ENCODE measurements at places on chromosomes 11 and 22.

DNA sequence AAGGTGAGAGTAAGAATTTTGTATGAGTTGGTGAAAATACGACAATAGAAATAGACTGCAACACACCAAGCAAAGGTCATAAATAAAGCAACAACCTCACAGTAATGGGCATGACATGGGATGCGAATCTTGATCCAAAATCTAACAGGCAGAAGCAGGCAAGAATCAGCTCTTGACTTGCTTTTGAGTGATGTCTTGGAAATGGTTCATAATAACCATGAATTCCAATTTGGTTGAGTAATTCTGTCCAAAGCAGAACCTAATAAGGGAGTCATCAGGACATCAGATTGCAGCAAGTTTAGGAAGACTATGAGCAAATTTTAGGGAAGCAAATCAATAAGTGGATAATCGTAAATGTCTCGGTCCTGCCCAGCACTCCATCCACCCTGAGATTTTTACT, 224.0 kb upstream of the ISX start:
- DNase-seq = no peak

GRCh38 chr11:66218036-66218435, 50.4 kb upstream of the RAB1B start:
- no peak for DNase-seq

DNA sequence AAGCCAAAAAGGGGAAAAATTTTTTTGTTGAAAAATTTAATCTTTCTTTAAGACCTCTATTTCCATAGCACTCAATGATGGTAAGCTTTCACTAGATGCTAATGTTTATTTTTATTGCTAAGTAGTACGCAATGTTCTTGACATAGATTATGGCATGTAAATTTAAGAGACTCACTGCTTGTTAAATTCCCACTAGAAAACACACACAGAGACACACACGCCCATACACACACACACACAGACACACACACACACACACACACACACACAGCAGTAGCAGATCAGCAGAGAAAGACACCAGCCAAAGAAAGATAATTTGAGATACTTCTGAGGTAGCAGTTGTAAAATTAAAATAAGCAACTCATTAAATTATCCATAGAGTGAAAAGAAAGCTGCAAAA, 16.0 kb upstream of the BDNF start:
- DNase-seq = no peak

- no peak for DNase-seq
These were observed 70.8 kb upstream of the MYOD1 start for GRCh38 chr11:17648528-17648927.

- DNase-seq = no peak
These were observed 29.1 kb upstream of the LMO2 start for GRCh38 chr11:33920838-33921613.

DNA sequence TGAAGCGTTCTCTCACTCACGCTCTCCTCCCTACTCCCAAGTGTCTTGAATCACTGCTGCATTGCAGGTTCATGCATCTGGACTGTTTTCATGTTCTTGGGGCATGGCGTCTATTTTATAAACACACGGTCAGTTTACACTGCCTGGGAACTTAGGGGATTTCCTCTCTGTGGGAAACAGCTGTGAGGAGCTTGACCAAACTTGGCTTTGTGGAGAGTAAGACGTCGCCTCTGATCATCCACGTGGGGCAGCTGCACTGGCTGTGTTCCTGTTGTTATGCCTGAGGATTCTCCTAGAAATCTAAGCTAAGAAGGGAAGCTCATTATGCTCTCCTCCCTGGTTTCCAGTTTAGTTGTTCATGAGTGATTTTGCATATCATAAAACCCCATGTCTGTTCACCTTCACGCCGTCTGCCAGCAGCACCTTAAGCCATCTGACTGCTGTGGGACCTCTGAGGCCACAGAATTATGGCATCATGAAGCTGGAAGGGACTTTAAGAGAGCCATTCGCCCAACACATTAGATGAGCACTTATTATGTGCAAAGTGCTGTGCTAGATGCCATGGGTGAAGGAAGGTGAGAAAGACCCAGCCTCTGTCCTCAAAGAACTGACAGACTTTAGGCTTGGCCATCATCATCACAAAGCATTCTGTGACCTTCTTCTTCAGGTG, 38.8 kb upstream of the POU2AF1 start:
- no peak for DNase-seq

GRCh38 chr11:88435415-88435814, 97.9 kb upstream of the CTSC start:
- DNase-seq = no peak

DNA sequence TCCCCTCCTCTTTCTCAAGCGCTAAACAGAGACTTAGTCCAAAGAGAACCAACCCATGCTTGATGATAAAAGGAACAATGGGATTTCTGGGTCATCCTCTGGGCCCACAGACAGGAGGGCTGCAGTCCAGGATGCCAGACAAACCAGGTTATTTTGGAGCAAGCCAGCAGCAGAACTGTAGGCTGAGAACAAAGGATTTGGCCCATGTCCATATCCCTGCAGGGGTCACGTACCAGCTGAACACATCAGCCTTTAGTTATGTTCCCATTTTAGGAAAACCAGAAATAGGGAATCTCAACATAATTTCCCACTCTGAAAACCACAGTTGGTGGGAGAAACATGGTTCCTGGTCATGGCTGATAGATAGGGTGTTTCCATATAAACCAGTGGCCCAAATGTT, 533.6 kb upstream of the CADM1 start:
- DNase-seq = no peak

- DNase-seq = no peak
These were observed 4.6 kb downstream of the AP1B1 start for GRCh38 chr22:29383740-29384139.

DNA sequence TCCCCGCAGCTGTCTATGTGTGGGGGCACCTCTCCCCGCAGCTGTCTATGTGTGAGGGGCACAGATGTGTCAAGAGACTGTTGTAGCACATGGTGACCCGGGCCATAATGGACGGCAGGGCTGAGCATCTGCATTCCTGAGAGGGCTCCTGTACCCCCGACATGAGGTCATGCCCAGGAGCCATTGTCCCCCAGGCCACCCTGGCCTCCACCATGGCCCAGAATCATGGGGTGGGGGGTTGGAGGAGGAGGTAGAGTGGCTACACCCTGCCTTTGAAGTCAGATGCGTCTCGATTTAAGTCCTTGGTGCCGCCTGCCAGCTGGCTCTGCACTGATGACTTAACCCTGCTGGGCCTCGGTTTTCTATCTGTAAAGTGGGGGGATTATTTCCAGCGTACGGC, 49.1 kb downstream of the ARHGAP8 start:
- no peak for DNase-seq

DNA sequence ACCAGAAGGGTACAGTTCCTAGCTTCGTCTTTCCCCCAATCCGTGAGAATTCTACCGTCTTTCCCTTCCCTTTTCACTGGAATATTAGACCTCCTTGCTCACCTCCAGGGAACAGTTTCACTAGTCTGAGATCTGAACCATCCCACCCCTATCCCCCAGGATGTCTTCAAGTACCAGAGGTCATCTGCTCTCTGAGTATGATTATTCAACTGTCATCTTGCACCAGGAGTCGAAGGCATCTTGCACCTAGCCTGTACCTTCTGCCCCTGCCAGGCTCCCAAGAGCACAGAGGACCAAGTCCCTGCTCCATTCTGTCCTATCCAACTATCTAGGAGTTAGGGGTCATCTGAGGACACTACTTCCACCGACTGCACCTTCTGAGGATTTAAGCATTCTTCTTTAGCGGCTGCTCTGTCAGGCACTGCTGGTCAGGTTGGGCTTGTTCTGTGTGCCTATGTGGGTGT, 804 bp downstream of the ACER3 start:
- no peak for DNase-seq

GRCh38 chr11:91081440-91082043, 858.7 kb upstream of the CHORDC1 start:
- no peak for DNase-seq

GRCh38 chr11:117607449-117607848, 189.6 kb downstream of the DSCAML1 start:
- no peak for DNase-seq

- DNase-seq = no peak
These were observed 3.5 kb downstream of the SYVN1 start for GRCh38 chr11:65130631-65131416.

DNA sequence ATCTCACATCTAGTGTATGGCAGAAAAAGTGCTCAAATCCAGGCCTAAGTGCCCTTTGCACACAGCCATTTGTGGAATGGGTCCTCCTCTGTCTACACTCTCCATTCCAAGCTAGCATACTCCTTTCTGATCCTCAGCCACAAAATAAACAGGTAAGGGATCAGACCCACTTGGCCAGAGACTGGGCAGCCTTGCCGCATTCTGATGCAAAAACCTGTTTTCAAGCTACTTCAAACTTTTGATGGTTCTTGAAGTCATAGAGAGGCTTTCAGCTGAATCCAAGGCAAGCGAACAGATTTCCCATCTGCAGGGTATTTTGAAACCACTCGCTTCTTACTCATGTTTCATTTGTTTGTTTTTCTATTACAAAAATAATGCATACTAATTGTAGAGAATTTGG, 136.6 kb upstream of the NAV2 start:
- DNase-seq = no peak

DNA sequence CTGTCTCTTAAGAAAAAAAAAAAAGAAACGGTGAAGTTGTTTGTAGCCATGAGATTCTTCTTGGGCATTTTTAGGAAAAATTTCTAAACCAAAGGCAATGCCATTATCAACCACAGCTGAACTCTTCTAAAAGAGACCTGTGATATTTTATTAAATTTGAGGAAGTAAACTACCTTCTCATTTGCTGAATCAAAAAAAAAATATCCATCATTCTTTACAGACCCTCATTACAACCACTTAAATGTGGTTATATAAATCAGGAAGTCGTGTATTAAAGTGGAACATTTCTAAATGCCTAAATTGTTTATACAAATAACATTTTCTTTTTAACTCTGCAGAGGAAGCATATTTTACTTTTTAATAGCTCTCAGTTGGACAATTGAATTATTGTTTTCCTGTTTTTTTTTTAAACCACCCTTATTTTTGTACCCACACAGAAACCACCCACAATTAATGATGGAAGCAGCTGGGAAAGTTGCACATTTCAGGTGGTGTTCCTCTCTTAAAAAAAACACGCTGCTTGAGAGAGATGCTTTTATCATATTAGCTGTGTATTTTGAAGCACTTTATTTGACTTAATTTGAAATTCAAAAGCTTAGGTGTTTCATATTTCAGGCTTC, 91.2 kb downstream of the ARHGAP42 start:
- DNase-seq = no peak

DNA sequence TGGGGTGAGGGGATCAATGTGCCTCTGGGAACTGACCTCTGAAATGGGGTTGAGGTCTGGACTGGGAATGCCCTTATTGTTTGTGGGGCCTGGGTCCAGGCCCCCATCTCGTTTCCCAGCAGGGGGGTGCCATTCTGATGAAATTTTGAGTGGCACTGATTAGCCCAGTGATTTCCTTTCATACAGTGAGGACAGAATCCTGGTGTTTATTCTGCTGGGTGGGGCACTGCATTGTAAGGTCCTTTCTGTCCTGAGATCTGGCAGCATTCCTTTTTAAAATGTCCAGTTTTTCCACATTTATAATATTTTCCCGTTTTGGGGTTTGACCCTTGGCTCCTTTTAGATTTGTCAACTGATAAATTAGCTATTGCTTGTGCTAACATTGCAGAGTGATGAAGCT, 27.1 kb downstream of the OR10A6 start:
- DNase-seq = no peak

DNA sequence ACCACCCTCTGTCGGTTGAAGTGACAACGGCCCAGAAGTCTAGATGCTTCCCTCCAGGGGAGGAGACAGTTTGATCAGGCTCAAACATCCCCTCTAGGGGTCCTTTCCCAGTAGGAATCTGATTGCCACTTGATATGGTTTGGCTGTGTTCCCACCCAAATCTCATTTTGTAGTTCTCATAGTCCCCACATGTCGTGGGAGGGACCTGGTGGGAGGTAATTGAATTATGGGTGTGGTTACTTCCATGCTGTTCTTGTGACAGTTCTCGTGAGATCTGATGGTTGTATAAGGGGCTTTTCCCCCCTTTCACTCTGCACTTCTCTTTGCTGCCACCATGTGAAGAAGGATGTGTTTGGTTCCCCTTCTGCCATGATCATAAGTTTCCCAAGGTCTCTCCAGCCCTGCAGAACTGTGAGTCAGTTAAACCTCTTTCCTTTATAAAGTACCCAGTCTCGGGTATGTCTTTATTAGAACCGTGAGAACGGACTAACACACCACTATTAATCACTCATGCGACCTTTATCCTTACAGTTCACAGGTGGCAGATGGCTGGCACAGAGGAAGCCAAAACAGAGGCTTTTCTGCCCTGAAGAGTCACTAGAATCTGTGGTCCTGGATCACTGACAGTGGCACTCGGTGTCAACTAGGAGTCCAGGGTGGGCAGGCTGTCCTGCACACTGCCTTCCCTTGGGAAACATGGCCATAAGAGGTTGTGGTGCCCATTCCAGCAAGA, 21.6 kb downstream of the ASPHD2 start:
- DNase-seq = no peak

DNA sequence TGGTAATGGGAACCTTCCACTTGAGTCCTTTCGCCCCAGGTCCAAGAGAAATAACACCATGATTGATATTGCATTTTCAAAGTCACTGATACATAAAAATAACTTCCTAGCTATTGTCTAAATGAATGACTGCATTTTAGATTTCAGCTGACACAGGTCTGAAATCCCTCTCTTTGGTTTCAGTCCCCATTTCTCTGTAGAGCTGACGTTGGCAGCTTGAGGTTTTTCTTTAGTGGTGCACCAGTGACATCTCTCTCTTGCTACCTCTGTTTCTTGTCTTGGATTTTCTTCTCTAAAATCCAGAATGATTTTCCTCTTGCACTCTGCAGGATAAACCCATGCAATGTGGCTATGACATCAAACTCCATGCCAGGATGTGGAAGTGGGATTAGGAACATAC, 31.7 kb upstream of the SORL1 start:
- no peak for DNase-seq

DNA sequence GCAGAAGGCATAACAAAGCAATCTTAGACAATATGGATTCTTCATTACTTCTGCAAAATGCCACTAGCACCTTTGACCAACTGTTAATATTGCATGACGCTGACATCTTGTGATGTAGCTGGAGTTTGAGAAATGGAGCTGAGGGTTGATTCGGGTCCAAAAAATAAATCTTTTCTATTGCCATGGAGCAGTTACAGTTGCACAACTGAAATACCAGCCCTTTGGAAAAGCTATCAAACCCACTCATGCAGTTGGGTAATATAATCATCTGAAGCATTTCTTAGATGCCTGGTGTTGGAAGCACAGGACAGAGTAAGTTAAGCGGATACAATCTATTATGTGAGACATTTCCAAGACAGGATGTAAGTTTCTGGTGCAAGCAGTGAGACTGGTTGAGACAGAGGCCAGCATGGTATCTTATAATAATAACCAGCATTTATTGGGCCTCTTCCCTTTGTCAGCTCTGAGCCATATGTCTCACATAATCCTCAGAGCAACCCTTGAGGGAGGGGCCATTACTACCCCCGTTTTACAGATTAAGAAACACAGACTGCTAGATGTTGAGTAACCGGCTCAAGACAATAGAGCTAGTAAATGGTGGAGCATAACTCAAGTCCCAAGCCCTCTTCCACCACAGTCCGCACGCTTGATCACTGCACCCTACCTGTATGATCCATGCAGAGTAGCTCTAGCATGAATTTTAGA, 74.9 kb upstream of the CAPRIN1 start:
- DNase-seq = no peak

GRCh38 chr11:24295360-24295759, 201.5 kb upstream of the LUZP2 start:
- DNase-seq = no peak

GRCh38 chr22:16609548-16610261, 17.1 kb upstream of the CCT8L2 start:
- no peak for DNase-seq
